Activated B cell treated with CpG ODN at 0.5 μM for 24 hours (primary cell): ENCODE measurements at places on chromosomes 5 and 9. TPM values are rescaled to one million over a fixed set of nuclear protein-coding genes. Genes with fewer than 3 reads are reported as not detected.

DNA sequence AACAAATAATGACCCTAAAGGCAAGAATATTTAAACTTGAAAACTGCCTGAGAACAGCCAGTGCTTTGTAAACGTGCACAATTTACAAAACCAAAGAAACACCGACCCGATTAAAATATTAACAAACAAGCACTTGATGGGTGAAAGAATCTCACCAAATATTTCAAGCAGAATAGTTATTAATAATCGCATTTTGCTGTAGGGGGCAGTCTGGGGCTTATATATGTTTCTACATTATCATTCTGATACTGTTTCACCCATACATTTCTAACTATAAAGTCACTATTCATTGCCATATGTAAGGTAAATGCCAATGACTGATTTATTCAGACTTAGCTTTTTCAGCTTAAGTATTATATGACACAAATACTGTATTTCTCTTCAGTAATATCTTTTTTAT is 37.7 kb downstream of the UBAP2 start:
- DNase-seq, result no peak

The SURF6 gene
- total RNA-seq, result 22.4 and 23.9 TPM in 2 replicates

The PCAT7 gene
- not detected in 2 replicates for total RNA-seq

GRCh38 chr5:178576591-178577351 is 13.4 kb downstream of the COL23A1 start:
- no peak for DNase-seq

The PRRX2 gene
- not detected in 2 replicates for total RNA-seq
